Activated naive CD4-positive, alpha-beta T cell treated with anti-CD3 and anti-CD28 coated beads for 36 hours (primary cell): ENCODE measurements at places on chromosomes 2 and 18. TPM values are rescaled to one million over a fixed set of nuclear protein-coding genes. Genes with fewer than 3 reads are reported as not detected.
A peak's percentile ranks its signal among the peaks of the same experiment; 100 is the strongest.

CCDC141 gene
- total RNA-seq = 2.6 TPM

VAMP5 gene
- total RNA-seq = 18.4 TPM

STPG4 gene
- 0.27 TPM for total RNA-seq

BZW1 gene
- 423 TPM for total RNA-seq

TOGARAM2 gene
- 2.0 TPM for total RNA-seq

HTR2B gene
- total RNA-seq = not detected

ZAP70 gene
- total RNA-seq = 167 TPM

OTX1 gene
- not detected for total RNA-seq

SDC1 gene
- 0.67 TPM for total RNA-seq

IMMT gene
- total RNA-seq = 164 TPM

SCYGR3 gene
- not detected for total RNA-seq

VIL1 gene
- not detected for total RNA-seq

GRCh38 chr18:57741273-57741672, 61.8 kb downstream of the ATP8B1 start:
- no peak for DNase-seq

DNA sequence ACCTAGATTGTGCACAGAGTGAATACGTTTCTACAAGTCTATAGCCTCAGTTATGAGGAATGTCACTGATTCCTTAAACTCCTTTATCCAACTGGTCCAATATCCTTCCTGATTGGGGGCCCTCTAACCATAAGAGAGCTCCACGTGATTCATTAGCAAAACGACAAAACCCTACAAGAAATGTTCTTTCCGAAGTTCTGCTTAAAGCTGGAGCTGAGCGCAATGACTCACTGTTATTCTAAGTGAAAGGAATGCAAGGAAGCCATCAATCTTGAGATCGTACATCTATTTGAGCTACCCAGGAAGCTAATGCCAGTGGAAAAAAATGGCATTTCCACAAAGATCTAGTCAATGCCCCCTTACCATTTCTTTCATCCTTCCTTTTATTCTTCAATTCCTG, 354.9 kb upstream of the CDH20 start:
- DNase-seq = no peak

GRCh38 chr2:38262069-38262871, 114.8 kb downstream of the ATL2 start:
- peak; percentile 56 for DNase-seq

DNA sequence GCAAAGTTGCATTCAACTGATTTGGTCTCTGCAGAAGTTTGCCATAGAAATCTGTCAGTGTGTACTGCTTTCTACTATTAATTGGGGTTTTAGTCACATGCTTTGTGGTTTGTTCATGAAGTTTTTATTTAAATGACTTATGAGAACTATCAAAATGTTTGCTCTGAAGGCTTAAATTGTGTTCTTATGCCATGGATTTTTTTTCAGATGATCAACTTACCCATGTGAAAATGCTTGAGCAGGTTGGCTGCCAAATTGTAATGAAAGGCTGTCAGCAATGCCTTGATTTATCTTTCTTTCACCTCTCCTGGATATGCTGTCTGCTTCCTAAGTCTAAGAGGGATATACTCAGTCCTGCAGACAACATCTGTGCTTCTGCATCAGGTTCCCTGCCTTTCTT, 50.7 kb downstream of the FMNL2 start:
- DNase-seq = no peak

DNA sequence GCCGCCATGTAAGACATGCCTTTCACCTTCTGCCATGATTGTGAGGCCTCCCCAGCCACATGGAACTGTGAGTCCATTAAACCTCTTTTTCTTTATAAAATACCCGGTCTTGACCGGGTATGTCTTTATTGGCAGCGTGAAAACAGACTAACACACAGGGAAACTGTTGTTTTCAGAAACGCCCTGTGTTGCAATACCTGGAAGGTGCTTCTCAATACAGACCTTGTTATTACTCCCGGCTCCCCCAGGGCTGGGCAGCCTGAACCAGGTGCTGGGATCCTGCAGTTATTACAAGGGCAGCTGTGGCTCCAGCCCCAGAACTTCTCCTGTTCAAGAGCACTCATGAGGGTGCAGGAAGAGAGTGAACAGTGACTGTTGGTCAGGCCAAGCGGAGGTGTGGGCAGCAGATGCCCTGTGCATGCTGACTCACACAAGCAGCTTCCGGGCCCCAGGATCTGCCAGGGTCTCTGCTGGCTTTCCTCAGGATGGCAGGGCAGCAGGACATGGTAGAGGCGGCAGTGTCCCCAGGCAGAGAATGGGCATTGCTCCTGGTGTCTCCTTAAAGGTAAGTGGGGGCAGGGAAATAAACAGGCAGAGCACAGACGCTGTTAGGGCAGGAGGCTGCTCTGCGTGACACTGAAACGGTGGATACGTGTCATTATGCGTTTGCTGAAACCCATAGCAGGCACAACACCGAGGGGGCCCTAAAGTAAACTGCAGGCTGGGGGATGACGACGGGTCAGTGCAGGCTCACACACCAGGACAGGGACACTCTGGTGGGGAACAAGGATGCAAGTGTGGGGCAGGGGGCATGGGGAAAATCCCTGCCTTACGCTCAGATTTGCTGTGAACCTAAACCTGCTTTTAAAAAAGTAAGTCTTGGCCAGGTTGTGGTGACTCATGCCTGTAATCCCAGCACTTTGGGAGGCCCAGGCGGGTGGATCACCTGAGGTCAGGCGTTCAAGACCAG, 89.1 kb downstream of the NDUFA10 start:
- DNase-seq = peak; percentile 1

DNA sequence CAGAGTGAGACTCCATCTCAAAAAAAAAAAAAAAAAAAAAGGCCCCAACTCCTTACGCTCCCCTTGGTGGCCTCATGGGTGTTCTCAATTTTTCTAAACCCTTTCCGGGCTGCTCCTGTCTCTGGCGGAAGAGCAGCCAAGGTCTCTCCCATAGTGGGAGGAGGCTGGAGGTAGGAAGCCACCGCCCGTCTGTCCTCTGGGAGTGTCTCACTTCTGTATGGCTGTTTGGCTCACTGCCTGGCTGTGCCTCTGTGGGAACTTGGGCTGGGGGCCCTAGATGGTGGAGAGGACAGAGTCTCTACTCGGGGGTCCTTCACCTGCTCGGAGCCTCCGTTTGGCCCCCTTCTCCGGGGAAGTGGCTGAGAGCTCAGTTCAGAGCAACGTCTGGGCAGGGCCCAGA, 245.3 kb downstream of the CELF4 start:
- DNase-seq = no peak

- DNase-seq = no peak
Measured at GRCh38 chr2:230961091-230961491, 34.8 kb upstream of the SPATA3 start.

GRCh38 chr2:47893771-47894170, 12.5 kb downstream of the FBXO11 start:
- no peak for DNase-seq

GRCh38 chr2:209476367-209477208, 52.7 kb downstream of the MAP2 start:
- no peak for DNase-seq

- DNase-seq = no peak
Measured at GRCh38 chr18:45353530-45353929, 261.7 kb upstream of the SLC14A2 start.

- DNase-seq = no peak
Measured at GRCh38 chr2:73053316-73054114, 18.0 kb downstream of the SFXN5 start.

GRCh38 chr2:29697181-29697580, 224.2 kb downstream of the ALK start:
- no peak for DNase-seq

GRCh38 chr2:67560771-67561456, 163.8 kb downstream of the ETAA1 start:
- DNase-seq = no peak

- peak; percentile 44 for DNase-seq
Measured at GRCh38 chr2:7119132-7119835, 202.1 kb downstream of the RNF144A start.

- no peak for DNase-seq
Measured at GRCh38 chr2:215888680-215889079, 124.7 kb downstream of the MREG start.

GRCh38 chr2:224101820-224102630, 62.9 kb upstream of the SERPINE2 start:
- no peak for DNase-seq

DNA sequence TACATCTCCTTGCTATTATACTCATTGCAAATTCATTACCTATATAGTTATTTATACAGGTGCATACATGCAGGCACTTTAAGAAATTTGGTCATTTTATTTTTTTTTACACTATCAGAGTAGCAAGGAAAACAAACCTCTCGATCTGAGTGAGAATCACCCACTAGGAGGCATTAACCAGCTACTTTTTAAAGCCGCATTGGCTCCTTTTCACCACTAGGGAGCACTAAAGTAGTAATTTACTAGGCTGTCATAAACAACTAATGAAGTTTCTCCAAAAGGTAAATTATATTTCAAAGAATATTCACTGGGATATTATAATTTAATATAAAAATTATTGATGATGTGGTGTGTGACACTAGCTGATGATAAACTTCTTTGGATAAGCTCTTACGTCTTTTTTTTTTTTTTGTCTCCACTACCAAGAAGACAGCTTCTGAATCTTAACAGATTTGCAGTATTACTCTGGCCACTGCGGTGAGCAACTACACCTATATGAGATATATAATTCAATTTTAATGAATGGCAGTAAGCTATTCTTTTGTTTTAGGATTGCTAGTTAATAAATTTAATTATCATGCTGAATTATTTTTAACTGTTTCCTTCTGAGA, 101.9 kb downstream of the NOL4 start:
- DNase-seq = peak; percentile 30

DNA sequence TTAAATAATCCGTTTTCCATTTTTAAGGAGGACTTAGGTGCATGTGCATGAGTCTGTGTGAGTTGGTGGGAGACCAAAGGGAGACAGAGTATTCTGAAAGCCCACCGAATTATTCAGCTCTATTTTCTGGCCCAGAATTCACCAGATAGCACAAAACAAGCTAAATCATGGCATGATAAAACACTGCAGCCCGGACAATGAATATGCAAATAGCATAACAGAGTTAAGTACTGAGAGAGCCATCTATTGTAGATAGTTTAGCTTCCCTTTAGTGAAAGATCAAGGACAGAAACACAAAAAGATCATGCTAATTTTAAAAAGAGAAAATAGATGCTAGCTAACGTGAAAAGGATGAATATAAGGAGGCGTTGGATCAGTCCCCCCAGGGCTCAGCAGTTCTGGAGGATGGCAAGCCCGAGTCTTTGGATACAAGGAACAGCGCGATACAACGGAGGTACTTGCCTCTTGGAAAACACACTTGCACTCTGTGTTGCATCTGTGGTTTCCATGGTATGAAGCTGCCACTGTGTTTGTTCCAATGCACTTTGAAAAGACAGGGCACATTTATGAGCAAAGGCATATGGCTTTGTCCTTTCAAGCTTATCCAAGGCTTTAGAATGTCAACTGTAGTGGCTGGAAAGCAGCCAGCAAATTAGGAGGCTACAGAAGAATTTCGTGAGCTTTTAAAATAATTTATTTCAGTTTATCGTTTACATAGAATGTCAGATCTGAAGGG, 119.9 kb downstream of the LYPD1 start:
- DNase-seq = no peak

GRCh38 chr2:192286093-192286701, 91.5 kb upstream of the TMEFF2 start:
- DNase-seq = peak; percentile 20

DNA sequence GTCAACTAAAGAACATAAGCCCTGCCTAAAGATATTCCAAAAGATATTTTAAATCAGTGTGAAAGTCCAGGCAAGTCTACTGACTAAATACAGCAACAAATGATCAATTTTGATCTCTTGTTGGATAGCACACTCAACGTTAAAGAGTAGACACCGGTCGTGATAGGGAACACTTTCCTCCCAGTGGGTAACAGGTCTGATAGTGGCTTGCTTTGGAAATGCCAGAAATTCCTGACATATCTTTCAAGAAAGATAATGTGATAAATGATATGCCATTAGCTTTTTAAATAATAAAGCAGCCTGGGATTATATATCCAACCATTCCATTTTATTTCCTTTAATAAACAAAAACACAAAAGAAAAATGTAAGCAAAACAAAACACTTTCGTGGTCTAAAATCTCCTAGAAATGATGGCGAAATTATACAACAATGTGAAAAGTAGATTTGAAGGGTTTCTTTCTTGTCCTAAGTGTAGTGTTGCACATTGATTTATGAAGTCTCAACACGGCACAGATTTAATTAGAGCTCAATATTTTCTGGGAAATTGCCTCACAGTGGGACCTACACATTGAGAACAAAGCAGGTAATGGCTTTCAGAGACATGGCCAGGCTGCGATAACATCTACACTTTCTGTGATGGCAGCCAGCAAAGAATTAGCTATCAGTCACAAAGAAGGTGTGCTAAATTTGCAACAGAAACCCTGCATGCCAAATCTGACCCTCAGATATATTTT, 158.6 kb downstream of the PPP1R1C start:
- no peak for DNase-seq

DNA sequence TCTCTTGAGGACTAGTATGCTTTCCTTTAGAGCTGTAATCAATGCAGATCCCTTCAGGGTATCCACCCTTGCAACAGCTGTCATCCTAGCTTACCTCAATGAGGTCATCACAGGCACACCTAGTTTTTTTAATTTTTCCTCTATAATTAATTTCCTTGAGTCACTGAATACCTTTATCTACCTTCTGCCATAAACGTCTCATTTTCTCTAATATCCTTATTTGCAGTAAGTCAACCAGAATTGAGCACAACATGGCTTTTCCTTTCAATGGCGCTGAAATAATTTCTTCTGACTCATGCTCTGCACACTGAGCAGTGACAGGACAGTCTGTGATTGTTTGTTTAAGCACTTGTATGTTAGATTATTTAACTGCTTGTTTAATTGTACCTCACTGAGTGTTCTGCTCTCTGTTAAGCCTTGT, 49.4 kb downstream of the ETAA1 start:
- no peak for DNase-seq

DNA sequence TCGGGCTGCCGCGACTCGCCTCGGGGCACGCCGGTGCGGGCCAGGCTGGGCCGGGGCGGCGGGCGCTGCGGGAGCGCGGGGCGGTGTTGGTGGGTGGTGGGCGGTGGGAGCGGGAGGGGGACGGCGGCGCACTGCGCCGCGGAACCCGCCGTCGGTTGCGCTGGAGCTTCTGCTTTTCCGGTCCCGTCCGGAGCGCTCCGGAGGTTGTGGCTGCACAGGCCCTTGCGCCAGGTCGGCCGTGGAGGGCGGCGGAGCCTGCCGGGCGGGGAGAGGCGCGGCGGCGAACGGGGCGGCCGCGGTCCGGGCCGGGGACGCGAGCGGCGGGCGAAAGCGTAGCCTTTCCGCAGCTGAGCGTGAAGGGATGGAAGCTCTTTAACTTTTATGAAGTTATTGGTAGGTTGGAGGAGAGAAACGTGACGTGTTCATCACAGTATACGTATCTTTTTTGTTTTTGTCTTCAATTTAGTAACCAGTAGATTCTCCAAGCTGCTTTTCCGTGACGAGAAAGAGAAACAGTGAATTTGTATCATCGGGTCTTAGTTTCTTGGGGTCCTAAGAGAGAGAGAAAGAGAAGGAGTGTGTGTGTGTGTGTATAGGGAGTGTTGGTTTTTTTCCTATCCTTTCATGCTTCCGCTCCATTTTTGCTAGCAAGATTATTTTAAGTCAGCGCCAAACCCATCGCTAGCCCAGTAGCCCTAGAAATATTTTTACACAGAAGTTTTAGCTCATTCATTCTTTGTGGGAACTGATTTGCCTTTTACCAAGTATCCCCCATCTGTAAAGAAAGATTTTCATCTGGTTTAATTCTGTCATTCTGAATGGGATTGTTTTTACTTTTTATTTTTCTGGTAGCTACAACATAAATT, 535 bp downstream of the ATG4B start:
- peak; percentile 37 for DNase-seq
